Neural crest cell (in vitro differentiated cells): ENCODE measurements at places on chromosomes 2 and 18.
A peak's percentile ranks its signal among the peaks of the same experiment; 100 is the strongest.

DNA sequence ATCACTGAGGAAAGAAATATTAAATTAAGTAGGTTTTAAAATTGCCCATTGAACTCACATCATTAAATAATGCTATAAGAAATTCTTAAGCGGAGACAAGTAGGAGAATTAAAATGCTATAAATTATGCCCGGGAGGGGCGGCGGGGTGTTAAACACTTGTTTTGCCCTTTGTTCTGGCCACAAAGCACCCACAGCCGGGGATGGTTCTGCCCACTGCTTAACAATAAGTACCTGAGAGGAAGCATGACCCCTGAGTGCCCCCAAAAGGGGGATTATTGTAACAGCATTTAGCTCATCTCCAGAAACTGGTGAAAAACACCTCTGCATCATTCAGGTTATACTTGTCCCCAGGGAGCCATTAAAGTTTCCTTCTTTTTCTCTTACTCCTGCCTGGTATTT is 332.7 kb upstream of the POU3F3 start:
- DNase-seq, result no peak

DNA sequence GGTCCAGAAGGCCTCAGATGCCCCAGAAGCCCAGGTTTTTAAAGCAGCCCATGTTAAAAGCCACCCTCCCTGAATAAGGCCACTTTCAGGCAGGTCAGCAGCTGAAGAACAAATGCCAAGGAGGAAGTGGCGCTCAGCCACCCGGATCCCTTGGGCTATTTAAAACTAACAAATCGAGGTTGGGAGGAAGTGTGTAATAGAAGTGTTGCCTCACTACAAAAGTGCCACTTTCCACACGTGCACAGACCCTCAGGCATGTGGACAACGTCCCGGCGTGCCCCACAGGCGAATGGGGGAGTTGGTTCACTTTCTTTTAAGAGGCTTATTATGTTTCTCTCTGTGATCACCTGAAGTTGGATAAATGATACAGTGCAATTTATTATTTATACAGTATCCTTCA is 173.8 kb upstream of the SALL3 start:
- no peak for DNase-seq

GRCh38 chr2:45862843-45863242 is 211.4 kb downstream of the PRKCE start:
- no peak for DNase-seq

DNA sequence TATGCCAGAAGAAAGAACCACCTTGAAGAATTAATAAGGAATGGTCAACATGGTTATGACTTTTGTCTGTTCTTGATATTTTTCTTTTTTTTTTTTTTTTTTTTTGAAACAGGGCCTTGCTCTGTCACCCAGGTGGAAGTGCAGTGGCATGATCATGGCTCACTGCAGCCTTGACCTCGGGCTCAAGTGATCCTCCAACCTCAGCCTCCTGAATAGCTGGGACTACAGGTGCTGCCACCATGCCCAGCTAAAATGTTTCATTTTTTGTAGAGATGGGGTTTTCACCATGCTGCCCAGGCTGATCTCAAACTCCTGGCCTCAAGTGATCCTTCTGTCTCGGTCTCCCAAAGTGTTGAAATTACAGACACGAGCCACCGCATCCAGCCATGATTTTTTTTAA is 53.4 kb upstream of the ACSL3 start:
- no peak for DNase-seq

GRCh38 chr2:179596018-179596417 is 265.4 kb downstream of the ZNF385B start:
- no peak for DNase-seq

GRCh38 chr2:13543550-13543949 is 826.8 kb downstream of the TRIB2 start:
- DNase-seq, result no peak

GRCh38 chr2:161426455-161426921 is 10.4 kb downstream of the TBR1 start:
- no peak for DNase-seq

DNA sequence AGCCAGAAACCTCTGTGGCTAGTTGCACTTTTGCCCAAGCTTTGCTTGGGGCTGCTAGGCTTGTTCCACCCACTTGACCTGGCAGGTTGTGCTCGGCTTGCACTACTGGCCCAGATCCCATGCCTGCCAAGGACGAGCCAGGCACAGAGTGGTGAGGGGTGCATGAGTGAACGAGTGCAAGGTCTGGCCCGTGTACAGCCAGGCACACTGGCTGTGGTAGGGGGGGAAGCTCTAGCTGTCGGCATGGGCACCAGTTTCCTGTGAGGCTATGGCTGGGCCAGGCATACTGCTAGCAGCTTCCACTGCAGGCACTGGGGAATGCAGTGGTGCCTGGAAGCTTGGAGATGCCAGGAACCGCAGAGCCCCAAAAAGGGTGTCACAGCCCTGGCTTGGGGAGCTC is 210.4 kb downstream of the AKAIN1 start:
- no peak for DNase-seq

GRCh38 chr2:231752061-231752460 is 29.0 kb downstream of the PDE6D start:
- no peak for DNase-seq

- no peak for DNase-seq
Observed at GRCh38 chr2:72917877-72918553, 696 bp downstream of the EMX1 start.

GRCh38 chr18:68494802-68495581 is 219.9 kb downstream of the TMX3 start:
- no peak for DNase-seq

- no peak for DNase-seq
Observed at GRCh38 chr2:44351676-44352075, 9.6 kb downstream of the PREPL start.

DNA sequence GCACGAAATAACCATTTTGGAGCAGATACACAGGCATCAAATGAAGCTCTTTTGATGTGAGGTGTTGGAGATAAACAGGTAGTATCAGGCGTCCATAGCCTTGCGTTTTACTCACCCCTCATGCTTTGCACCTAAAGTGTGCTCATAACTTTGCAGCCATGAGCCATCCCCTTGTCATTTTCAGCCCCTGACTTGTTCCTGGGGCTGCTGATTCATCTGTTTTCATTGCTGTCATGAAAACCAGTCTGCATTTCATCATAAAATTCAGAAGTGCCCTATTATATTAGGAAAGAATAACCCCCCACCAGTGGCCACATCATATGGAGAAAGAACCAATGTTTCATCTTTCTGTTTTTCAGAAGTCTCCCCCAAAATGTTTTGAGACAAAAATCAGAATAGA is 329.7 kb upstream of the NRP2 start:
- no peak for DNase-seq

DNA sequence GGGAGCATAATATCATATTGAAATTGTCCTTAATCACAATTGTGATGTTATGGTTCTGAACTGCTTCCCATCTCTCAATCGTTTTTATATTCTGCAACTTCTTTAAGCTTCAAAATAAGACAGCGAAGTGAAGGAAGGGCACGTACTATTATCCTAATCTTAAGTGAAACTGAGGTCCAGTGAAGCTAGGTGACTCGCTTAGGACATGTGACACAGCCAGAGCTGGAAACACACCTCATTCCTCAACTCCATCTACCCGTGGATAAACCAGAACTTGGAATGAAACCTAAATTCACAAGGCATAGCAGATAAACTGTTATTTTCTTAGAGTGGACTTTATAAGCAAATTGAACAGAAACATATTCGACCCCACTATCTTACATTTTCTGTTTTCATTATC is 191.2 kb upstream of the PXDN start:
- no peak for DNase-seq

- no peak for DNase-seq
Observed at GRCh38 chr2:150088538-150088937, 398.9 kb downstream of the RND3 start.

GRCh38 chr18:2969695-2970094 is 43.2 kb downstream of the LPIN2 start:
- no peak for DNase-seq

GRCh38 chr2:7517851-7518250 is 600.6 kb downstream of the RNF144A start:
- no peak for DNase-seq

DNA sequence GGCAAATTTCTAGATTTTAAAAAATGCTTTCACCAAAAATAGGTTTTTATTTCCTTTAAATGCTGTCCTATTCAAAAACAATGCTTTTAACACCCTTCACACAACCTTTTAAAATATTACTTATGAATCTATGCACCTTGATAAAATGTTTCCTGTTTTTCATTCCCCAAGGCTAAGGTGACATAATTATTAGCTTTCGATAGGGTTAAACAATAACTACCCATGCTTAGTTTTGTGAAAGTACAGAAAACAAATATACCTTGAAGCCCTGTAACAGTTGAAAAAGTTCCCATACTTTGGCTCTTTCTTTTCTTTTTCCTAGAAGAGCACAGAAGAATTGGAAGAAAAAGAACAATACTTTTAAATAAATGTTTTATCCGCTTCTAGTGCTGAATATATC is 54.9 kb upstream of the ITPRID2 start:
- no peak for DNase-seq

GRCh38 chr2:194992648-194993047 is 664.4 kb upstream of the SLC39A10 start:
- no peak for DNase-seq

DNA sequence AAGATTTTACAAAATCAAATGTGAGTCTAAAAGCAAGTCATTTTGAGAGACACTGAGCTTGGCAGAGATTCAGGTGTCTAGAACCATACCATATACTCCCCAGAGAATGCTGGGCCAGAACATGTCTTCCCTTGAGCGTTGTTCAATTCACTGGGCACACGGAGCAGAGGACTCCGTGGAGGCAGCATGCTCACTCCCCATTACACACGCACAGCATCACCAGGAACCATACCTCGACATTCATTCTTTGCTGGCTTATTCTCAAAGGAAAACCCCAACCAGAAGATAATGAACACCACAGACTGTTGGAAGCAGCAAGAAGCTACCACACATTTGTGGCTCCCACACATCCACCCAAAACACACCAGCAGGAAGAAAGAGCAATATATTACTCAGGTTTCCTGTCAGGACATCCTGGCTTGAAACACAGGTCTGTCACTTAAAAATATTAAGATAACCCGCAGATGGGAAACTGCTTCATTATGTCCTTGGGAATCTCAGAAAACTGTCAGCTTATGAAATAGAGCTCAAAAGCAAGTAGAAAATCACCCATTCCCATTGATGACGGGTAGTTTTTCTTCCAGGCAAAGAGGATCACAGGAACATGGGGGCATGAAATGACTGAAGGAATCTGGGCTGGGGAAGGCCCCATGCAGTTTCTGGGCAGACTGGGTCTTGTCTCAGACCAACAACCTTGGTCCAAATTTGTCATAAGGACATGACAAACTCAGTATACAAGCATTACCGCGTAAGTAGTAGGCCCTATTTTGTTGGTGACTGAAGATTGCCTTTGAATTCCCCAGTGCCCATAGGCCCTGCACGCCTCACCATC is 46.4 kb downstream of the PCBP1 start:
- DNase-seq, result no peak

GRCh38 chr18:48009116-48009745 is 78.8 kb upstream of the SMAD2 start:
- DNase-seq, result no peak

GRCh38 chr18:38972571-38972970 is 1407.0 kb upstream of the CELF4 start:
- DNase-seq, result no peak

GRCh38 chr2:69624131-69624530 is 19.4 kb downstream of the AAK1 start:
- no peak for DNase-seq

GRCh38 chr2:28767337-28767736 is 15.7 kb downstream of the PPP1CB start:
- DNase-seq, result no peak

DNA sequence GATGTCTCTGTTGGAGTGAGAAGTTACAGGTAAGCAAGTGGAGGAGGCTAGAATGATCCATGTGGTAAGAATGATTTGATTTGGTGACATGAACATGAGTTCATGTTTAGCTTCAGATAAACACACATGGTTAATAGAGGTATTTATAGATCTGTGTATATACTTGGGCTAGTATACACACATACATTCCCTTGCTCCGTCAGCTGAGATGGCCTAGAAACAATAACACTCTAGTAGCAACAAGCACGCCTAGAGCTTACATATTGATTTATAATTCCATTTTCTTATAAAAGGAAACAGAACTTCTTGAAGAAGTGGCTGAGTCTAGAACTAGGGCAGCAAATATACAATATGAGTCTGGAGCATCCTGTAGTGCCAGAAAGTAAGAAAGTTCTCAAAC is 223.0 kb downstream of the RND3 start:
- DNase-seq, result no peak

- peak; percentile 19 for DNase-seq
Observed at GRCh38 chr2:45169339-45170190, 160.3 kb upstream of the SIX2 start.

DNA sequence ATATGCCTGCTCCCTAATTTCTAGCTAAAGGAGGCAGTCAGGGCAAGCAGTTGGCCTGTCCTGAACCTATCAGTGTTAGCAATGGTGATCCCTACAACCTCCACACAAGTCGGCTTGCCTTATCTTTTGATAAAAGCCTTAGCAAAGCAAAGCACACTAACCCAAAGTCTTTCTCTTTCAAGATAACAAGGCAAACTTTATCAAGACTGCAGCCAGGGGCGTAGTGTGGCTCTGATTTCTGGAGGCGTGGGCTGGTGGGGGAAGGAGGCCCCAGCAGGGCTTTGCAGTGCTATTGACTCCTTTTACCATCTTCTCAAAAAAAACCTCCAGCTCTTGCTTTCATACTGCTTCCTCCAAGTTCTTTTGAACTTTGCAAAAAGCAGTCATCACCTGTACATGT is 40.2 kb upstream of the LAMA1 start:
- no peak for DNase-seq

- no peak for DNase-seq
Observed at GRCh38 chr2:71888751-71889445, 258.8 kb downstream of the CYP26B1 start.

GRCh38 chr2:110791435-110791834 is 59.1 kb downstream of the ACOXL start:
- DNase-seq, result no peak

GRCh38 chr2:226483745-226484619 is 315.6 kb downstream of the IRS1 start:
- no peak for DNase-seq

- DNase-seq, result peak; percentile 84
Observed at GRCh38 chr2:120680136-120680761, 55.4 kb upstream of the GLI2 start.

- DNase-seq, result no peak
Observed at GRCh38 chr2:7201851-7202250, 284.6 kb downstream of the RNF144A start.
